ENCODE measurements at places on chromosomes 4 and X. TPM values are rescaled to one million over a fixed set of nuclear protein-coding genes. Genes with fewer than 3 reads are reported as not detected.

The VAMP7 gene
- polyA plus RNA-seq = 32.3 TPM

The VGLL1 gene
- not detected for polyA plus RNA-seq

The HPSE gene
- polyA plus RNA-seq = 6.6 TPM

The FGFBP2 gene
- 0.44 TPM for polyA plus RNA-seq

The NLGN4X gene
- polyA plus RNA-seq = 51.6 TPM

The TENM3 gene
- polyA plus RNA-seq = 25.8 TPM
